ENCODE measurements at places on chromosomes 7 and 10.
A peak's percentile ranks its signal among the peaks of the same experiment; 100 is the strongest.

- DNase-seq = no peak
Measured at GRCh38 chr7:20779041-20779440, 7.6 kb downstream of the SP8 start.

- peak; percentile 23 for DNase-seq
Measured at GRCh38 chr7:91264924-91265681, 870 bp downstream of the FZD1 start.

- no peak for DNase-seq
Measured at GRCh38 chr7:51660516-51660915, 343.9 kb upstream of the COBL start.

GRCh38 chr10:36452851-36453250 is 672.5 kb upstream of the ANKRD30A start:
- no peak for DNase-seq

DNA sequence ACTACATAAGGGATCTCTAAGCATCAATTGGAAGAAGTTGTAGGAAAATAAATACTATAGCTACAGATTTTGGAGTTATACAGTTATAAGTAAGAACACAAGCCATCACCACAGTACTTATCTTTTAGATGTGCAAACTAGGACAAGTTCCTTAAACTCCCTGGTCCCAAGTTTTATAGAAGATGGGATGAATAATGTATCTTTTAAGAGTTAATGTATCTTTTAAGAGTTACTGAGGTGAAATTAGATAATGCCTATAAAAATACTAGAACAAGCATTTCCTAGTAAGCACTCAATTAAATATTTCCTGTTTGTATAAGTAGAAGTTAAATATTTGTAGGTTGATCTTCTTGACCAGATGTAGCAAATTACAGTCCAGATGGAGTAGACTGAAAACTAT is 56.8 kb downstream of the SEMA3A start:
- no peak for DNase-seq

DNA sequence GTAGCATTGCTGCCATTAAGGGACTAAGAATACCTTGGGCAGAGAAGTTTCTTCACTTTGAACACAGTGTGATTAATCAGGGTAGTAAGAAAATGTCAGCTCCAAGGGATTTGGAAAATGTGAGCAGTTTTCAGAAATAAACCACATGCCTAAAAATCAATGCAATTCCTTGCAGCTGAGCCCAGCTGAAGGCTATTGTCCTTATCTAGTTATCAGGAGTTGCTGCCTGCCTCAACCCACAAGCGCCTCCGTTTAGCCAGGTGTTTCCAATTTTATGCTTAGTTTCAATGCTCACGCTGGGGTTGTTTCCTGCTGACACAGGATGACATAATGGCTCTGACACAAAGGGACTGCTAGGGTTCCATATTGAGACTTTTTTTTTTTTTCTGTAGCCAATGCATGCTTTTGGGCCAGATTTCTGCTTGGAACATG is 132.3 kb upstream of the ANK3 start:
- DNase-seq = no peak

DNA sequence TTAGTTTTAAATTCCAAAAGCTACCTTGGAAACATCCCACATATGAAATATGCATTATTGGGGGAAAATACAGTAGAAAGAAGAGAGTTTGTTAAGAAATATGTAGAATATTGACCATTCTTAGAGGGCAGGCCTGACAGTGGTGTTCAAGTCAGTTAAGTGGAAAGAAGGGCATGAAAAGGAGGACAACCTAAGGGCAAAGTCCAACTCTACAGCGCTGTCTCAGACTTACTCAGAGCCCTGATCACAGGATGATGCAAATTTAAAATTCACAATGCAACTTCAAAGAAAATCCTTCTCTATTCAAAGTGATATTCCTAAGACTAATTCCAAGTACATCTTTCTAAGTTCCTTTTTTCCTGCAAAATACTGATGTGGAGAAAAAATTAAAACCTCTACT is 139.1 kb upstream of the LRRTM3 start:
- no peak for DNase-seq

DNA sequence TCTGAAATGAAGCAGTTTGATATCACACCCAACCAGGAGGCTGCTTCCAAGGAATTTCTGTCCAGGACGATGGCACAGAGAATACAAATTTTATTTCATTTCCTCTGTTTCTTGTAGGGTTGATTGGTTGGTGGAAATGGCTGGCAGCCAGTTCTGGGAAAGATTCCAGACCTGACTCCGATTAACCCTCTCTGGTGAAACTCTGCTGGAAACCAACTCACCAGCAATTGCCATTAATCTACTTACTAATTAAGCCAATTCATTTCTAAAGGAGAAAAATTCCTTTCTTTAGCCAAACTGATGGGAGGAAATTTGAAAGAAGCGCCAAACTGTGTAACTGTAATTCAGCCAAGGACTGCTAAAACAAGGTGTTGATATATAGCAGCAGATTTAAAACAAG is 10.7 kb downstream of the PTF1A start:
- no peak for DNase-seq

- no peak for DNase-seq
Measured at GRCh38 chr10:7763929-7764328, 23.9 kb downstream of the KIN start.

DNA sequence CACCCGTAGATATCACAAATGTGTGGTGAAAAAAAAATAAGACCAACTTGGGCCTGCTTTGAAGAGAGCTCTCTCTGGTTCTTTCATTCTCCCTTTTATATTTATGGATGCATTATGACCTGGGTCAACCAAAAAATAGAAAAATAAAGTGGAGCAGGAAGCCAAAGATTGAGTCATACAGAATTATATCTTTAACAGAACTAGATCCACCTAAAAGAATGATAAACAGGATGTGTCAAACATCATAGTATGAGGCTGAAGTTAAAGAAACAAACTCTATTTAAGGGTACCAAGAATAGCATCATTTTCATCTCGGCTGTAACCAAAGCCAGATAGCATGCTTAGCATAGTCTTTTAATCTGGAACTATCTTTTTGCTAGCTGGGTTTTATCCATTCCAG is 28.8 kb upstream of the NMT2 start:
- DNase-seq = no peak

DNA sequence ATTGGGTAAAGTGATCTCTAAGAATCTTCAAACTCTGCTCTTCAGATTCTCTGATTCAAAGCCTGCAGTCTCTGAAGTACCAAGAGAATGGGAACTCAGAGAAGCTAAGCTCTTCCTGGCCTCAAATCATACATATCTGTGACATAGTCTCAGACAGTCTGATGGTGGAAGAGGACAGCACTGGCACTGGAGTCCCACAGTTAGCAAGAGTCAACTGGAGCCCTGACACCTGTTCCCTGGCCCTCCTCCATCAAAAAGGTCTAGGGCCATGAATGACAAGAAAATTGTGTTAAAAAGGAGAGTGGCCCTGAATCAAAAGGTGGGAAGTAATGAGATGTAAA is 37.7 kb downstream of the PRSS2 start:
- DNase-seq = no peak

DNA sequence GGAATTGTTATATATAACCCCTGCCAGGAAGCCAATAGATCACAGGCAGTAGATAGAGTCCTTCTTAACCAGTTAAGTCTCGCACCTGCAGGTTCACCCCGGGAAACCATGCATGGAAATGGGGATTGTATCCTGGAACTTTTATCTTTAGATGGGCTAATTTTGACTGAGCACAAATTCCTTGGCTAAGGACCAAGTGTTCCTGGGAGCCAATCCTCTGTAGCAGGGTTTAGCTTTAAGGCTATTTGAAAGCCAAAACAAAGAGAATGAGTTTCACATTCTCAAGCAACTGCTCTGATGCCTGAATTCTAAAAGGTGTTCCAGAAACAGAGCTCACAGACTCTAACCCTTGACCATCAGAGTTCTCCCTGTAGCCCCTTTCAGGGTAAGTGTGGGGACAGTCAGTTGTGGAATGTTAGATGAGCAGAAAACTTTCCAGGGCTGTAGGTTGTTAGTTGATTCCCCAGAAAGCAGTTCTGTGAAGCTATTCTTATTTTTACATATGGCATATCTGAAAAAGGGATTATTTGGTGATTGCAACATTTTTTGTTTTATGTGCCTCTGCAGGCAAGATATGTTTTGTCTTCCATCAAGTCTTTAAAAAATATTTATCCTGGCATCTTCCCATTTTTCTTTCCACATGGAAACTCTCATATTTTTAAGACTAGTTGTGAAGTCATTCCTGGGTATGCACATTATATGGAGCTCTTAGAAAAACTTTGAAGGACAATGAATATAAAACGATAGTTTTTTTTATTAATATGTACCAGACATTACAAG is 16.2 kb upstream of the NPVF start:
- DNase-seq = no peak

GRCh38 chr7:1559626-1560590 is 3.9 kb upstream of the TMEM184A start:
- no peak for DNase-seq

DNA sequence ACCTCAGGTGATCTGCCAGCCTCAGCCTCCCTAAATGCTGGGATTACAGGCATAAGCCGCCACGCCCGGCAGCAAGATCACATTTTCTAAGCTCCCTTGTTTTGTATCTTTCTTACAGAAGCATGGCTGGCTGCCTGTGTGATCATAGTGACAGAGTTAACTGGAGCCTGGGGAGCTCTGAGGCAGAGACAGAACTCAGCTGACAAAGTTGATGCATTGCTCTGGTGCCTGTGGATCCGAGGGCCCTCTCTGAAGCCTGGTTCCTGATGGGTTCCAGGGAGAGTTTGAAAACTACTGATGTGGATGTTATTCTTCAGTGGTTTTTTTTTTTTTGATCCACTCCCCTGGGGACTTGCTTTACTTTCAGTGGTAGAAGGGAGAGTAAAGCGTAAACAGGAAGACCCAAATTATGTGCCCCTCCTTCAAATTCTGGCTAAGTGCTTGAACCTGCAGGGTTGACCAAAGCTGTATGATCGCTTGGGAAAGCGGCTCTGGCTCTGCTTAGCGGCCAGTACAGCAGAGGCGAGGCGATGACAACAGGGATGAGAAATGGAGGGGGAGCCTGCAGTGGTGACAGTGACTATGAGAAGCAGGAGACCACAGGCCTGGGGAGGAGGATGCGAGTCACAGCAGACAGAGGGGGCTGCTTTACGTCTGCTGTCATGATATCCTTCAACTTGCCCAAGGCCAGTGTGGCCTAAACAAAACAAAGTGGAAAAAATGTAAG is 6.8 kb upstream of the EFCAB10 start:
- DNase-seq = no peak

DNA sequence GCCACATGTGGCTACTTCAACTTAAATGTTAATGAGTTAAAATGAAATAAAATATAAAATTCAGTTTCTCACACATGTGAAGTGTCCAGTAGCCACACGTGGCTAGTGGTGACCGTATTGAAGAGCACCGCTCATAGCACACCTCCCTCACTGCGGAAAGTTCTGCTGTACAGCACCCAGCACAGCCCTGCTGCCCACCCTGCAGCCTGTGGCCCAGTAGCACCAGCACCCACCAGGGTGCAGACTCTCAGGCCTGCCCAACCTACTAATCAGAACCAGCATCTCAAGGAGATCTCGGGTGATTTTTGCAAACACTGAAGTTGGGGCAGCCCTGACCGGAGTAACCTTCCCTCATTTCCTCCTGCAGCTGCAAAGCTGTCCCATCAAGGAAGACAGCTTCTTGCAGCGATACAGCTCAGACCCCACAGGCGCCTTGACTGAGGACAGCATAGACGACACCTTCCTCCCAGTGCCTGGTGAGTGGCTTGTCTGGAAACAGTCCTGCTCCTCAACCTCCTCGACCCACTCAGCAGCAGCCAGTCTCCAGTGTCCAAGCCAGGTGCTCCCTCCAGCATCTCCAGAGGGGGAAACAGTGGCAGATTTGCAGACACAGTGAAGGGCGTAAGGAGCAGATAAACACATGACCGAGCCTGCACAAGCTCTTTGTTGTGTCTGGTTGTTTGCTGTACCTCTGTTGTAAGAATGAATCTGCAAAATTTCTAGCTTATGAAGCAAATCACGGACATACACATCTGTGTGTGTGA is 162.8 kb upstream of the LANCL2 start:
- no peak for DNase-seq

DNA sequence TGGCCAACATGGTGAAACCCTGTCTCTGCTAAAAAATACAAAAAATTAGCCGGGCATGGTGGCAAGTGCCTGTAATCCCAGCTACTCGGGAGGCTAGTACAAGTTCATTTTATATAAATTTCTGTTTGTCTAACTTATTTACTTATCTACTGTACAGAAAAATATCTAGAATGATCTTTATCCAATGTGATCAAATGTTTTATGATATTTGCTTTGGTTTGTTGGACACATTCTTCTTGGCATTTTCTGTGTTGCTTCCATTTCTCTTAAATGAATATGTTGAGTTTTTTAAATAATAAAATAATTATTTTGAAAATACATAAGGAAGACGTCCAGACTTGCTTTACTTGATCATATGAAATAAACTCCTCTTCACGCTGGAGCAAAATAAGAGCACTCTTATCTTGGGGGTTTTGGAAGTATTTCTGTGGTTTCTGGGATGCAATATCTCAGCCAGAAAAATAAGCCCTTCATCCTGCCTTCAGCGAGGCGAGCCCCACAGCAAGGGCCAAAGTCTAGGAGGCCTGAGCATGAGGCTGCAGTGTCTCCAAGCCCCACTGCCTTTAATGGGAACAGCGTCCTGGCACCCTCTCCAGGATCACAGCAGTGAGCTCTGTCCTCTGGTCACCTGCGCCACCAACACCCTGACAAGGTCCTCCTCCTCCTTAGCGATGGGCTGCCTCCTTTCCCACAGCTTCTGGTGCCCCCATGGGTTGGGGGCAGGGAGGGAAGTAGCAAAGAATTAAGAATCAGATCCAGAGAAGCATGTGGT is 480.2 kb downstream of the KCNMA1 start:
- DNase-seq = no peak

- DNase-seq = no peak
Measured at GRCh38 chr7:34338961-34339526, 319.0 kb upstream of the NPSR1 start.

GRCh38 chr7:30572212-30572841 is 22.4 kb upstream of the GARS1 start:
- DNase-seq = no peak

GRCh38 chr7:130695840-130696239 is 9.5 kb upstream of the TSGA13 start:
- DNase-seq = no peak

- DNase-seq = no peak
Measured at GRCh38 chr7:30147223-30147622, 12.4 kb downstream of the MTURN start.

GRCh38 chr10:839550-840205 is 91.8 kb downstream of the LARP4B start:
- no peak for DNase-seq

Data from SHP77 (cell line).